Esophagus muscularis mucosa (tissue), 4 donors: ENCODE measurements at places on chromosomes 7 and 10. TPM values are rescaled to one million over a fixed set of nuclear protein-coding genes. Genes with fewer than 3 reads are reported as not detected.

ITIH2 gene
- not detected for total RNA-seq

CALML3 gene
- not detected for total RNA-seq

FFAR4 gene
- total RNA-seq, result not detected

PPIA gene
- total RNA-seq, result 1,649 TPM

SEMA3E gene
- 20.4 TPM for total RNA-seq

ZNF783 gene
- total RNA-seq, result 12.2 TPM

PDE6C gene
- total RNA-seq, result not detected

TAS2R39 gene
- total RNA-seq, result not detected

UCN3 gene
- not detected for total RNA-seq

PIK3AP1 gene
- total RNA-seq, result 16.6 TPM

MRC1 gene
- total RNA-seq, result 21.9 TPM

MINDY4 gene
- total RNA-seq, result 16.7 TPM

AMPH gene
- 8.3 TPM for total RNA-seq

OR13A1 gene
- total RNA-seq, result not detected

FBXO24 gene
- 0.33 TPM for total RNA-seq

HTR5A gene
- total RNA-seq, result not detected

RNF32 gene
- total RNA-seq, result 0.29 TPM

DEPP1 gene
- total RNA-seq, result 413 TPM

CHRM2 gene
- 9.1 TPM for total RNA-seq

RAMP3 gene
- 104 TPM for total RNA-seq

PAOX gene
- total RNA-seq, result 10.1 TPM

ECD gene
- 22.7 TPM for total RNA-seq

BAG3 gene
- total RNA-seq, result 44.0 TPM

PRRT4 gene
- 1.8 TPM for total RNA-seq

GATA3 gene
- total RNA-seq, result 0.46 TPM

ZNF282 gene
- 16.9 TPM for total RNA-seq

TUBB8 gene
- not detected for total RNA-seq

CPSF4 gene
- 25.3 TPM for total RNA-seq

LRRC61 gene
- total RNA-seq, result 16.5 TPM

HABP2 gene
- total RNA-seq, result not detected

OR2A1 gene
- 0.17 TPM for total RNA-seq

DDX50 gene
- 48.4 TPM for total RNA-seq

ZPBP gene
- total RNA-seq, result not detected

OR2A12 gene
- total RNA-seq, result not detected

XRCC2 gene
- total RNA-seq, result 0.17 TPM

TMEM213 gene
- not detected for total RNA-seq

ATG9B gene
- total RNA-seq, result not detected

GRID2IP gene
- total RNA-seq, result not detected

NKX2-3 gene
- not detected for total RNA-seq

BCCIP gene
- total RNA-seq, result 51.5 TPM

ANKRD26 gene
- total RNA-seq, result 4.0 TPM

CFAP46 gene
- 0.17 TPM for total RNA-seq

GRM3 gene
- total RNA-seq, result not detected

MSS51 gene
- 2.7 TPM for total RNA-seq

CALD1 gene
- 2,237 TPM for total RNA-seq

C7orf57 gene
- not detected for total RNA-seq

HGF gene
- total RNA-seq, result 5.2 TPM

GJC3 gene
- not detected for total RNA-seq

FAM24A gene
- total RNA-seq, result not detected

AKR1D1 gene
- not detected for total RNA-seq

ACSL5 gene
- 6.2 TPM for total RNA-seq

RGR gene
- 2.5 TPM for total RNA-seq

TNS3 gene
- 34.6 TPM for total RNA-seq

MPLKIP gene
- total RNA-seq, result 45.8 TPM

OR9A2 gene
- total RNA-seq, result not detected

LIPM gene
- total RNA-seq, result not detected

HTR7 gene
- total RNA-seq, result 0.33 TPM
